ENCODE measurements at places on chromosomes 3 and 15.
A peak's percentile ranks its signal among the peaks of the same experiment; 100 is the strongest.

DNA sequence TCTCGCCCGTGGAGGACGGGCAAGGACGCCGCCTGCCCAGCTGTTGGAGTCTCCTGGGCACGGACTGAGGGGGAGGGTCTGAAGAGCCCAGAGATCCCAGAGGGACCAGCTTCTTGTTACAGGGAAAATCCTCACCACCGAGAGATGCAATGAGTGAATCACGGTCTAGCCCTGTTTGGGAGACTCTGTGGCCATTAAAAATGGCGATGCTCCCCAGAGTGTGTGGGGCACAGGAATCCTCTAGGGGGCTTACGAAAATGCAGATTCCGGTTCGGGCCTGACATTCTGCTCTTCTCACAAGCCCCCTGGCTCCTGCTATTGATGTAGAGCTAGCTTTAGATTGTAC is 35.5 kb upstream of the EPHB3 start:
- DNase-seq: no peak

- no peak for DNase-seq
Observed at GRCh38 chr3:8606701-8607231, 37.8 kb downstream of the SSUH2 start.

DNA sequence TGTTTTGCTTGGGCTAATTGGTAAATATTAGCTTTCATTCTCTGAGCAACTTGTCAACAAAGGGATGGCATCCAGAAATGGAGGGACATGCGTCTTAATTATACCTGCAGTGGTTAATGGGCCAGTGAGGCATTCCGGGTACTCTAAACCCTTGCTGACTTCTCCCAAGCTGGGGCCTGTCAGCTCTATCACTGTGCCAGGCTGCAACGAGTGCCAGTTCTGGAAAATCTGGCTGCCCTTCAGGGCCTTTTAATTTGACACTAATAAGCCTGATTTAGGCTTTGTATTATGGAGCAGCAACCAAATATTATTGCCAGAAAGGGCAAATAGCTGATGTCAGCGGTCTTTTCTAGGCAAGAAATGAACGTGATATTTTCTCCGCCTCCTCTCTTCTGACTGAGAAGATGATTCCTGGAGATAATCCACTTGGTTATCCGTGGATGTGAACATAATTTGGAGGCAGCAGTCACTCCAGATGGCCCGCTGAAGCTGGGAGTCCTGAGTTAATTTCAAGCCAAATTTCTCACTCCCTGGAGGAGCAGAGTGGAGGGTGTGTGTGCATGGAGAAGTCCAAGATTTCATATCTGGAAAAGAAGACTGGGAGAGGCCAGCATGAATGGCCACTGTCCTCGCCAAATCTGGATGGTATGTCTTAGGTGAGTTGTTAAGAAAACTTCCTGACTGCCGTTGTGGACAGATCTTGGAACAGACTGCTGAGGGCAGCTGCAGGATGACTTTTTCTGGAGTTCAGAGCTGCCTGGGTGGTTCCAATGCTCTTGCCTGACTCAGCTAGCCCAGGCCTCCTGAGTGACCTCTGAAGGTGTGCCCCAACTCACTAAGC is 44.4 kb upstream of the PSMD6 start:
- no peak for DNase-seq

- no peak for DNase-seq
Observed at GRCh38 chr3:181698263-181698954, 13.3 kb upstream of the SOX2 start.

DNA sequence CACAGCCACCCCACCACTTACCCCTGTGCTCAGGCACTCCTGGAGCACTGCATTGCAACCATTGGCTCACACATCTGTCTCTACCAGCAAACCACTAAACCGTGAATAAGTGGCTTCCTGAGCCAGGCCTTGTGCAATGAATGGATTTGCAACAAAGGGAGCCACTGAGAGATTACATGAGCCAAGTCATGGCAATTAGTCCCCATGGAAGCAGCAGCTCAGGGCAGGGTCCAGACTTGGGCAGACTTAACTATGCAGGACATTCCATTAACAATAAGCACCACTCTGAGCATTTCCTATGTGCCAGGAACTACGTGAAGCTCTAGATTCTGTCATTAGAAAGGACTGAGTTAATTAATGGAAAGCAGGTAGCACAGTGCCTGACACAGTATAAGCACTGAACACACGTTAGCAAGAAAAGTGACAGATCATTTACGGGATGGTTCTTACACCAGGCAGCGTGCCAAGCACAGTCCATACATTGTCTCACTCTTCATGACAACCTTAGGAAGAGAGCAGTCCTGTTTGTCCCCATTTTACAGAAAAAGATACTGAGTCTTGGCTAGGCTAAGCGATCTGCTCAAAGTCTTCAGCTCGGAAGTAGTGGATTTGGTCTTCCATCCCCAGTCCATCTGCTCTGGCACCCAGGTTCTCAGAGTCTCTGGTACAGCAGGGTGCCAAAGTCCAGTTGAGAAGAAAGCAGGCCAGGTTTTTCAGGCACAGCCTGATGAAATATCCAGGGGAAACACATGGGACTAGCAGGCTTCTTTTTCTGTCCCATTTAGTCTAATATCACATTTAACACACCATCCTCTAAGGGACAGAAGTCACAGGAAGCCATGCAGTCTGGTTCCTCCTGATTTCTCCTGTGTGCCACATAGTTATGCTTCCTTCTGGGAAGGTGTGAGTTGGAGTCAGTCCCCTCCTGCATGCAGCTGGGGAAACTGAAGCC is 44.1 kb downstream of the LIPC start:
- DNase-seq: no peak

- no peak for DNase-seq
Observed at GRCh38 chr3:186487819-186488218, 56.4 kb downstream of the CRYGS start.

DNA sequence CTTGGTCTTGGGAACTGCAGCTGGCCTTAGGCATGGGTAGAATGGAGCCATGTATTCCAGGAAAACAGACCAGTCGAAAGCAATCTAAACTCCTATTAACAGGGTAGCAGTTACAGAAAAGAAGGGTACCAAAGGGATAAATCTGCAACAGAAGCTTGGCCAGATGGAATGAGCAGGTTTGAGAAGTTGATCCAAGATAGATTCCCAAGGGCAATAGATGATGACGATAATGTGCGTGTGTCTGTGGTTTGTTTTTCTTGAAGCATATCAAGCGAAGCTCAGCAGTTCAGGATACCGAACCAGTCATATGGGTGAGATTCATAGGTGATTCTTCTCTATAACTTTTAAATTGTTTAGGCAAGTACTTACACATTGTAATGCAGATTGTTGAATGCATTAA is 203.8 kb upstream of the SEMA6D start:
- no peak for DNase-seq

DNA sequence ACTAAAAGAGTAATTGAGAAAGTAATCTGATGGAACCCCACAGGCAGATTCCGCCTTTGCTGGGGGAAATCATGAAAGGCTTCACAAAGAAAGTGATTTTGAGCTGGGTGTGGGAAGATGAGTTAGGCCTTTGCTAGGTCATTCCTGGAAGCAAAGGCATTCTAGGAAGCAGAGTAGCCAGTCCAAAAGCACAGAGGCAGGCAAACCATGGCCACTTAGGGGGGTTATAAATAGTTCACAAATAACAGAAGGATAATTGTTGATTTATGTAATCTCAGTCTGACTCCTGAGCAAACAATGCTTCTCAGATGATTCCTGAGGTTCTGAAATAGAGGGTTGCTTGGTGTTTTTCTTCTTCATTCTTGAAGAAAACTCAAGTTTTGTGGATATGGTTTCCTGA is 576.3 kb downstream of the NTRK3 start:
- no peak for DNase-seq

GRCh38 chr3:173945806-173946205 is 548.3 kb downstream of the NLGN1 start:
- DNase-seq: no peak

GRCh38 chr15:78307976-78308375 is 8.6 kb upstream of the SKIC8 start:
- no peak for DNase-seq

GRCh38 chr15:84600331-84600686 is 500 bp upstream of the ZSCAN2 start:
- peak; percentile 80 for DNase-seq

DNA sequence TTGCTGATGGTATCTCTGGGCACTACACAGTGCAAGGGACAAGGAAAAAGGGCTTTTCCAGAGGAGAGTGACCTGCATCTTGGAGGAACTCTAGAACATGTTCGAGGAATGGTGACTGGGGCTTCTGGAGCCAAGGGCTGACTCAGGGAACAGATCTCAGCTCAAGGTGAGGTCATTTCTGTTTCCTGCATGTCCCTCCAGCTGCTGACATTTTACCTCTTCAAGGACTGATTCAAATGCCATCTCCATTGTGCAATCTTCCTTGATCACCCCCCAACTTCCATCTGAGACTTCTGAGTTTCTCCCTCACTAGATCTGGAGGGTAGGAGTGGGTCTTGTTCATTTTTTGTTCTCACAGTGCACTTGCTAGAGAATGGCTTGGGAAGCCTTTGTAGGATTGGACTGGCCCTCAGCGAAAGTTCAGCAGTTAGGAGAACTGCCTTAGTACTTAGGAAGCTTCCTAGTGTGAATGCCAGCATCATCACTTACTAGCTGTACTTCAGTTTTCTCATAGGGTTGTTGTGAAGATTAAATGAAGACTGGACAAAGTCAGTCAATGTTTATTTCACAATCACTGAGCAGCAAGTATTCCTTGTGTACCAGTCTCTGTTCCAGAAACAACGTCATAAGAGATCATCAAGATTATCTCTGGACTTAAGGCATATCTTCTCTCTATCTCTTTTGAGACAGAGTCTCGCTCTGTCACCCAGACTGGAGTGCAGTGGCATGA is 2.6 kb upstream of the IDH3A start:
- no peak for DNase-seq

- peak; percentile 18 for DNase-seq
Observed at GRCh38 chr3:128408693-128409623, 57.7 kb downstream of the DNAJB8 start.

- DNase-seq: no peak
Observed at GRCh38 chr15:59703979-59704796, 15.1 kb upstream of the BNIP2 start.

DNA sequence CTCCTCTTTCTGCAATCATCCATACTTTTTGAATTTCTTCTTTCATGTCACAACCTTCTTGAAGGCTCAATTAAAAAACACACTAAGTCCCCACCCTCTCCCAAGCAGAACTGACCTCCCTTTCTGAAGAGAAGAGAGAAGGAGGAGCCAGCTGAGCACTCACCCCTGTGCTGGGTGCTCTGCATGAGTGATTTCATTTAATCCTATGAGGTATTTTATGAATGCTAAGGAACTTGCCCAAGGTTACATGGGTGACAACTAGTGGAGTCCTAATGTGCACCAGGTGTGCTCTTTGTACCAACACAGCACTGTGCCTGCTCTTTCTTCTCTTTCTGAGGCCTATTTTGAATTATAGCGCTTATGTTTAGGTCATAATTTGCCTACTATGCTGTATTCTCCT is 135.6 kb downstream of the DUT start:
- DNase-seq: no peak

- peak; percentile 24 for DNase-seq
Observed at GRCh38 chr3:42010530-42010929, 48.6 kb upstream of the ULK4 start.

GRCh38 chr15:35907511-35907910 is 361.5 kb upstream of the DPH6 start:
- DNase-seq: no peak

DNA sequence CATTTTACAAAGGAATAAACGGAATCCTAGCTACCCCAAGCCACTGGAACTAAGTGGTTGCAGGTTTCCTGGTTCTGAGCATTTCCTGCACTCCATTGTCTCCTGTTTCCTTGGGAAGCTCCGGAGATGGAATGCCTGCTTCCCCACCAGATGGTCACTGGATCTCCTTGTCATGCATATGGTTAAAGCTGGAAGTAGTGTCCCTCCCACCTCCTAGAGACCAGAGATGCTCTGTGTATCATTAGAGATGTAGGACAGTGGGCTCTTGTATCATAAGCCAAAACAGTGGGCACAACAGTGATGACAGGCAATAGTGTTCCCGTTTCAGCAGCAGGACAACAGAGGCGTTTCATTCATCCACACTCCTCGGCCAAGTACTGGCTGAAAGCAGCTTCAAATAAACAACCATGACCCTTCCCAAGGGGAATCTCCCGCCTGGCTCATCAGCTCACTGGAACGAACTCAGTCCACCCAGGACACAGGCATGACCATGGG is 136.2 kb upstream of the EIF1B start:
- DNase-seq: no peak

DNA sequence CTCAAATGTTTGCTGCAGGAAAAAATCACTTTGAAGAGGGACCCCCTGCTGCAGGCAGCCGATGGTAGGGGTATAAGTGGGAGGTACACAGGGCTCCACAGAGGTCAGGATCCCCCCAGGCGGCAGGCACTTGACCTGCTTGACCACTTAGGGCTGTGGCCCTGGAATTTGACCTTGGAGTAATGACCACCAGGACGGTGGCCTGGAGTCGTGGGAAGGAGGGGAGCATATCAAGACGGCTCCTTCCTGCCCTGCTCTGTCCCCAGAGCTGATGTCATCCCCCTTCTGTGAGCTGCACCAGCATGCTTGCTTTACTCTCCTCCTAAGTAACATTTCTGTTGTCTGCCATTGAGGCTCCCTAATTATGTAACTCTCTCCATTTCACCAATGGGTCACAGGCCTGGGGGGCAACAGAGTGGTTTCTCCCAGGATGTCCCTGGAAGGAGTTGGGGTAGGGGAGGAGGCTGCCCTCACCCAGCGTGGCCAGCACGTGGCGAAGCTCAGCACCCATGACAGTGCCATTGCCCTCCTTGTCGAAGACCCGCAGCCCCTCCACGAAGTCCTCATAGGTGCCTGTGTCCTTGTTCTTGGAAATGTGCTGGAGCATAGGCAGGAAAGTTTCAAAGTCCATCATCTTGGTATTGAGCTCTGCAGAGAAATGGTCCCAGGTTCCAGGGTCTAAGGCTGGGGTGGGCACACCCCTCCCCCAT is 4.1 kb downstream of the MYL3 start:
- peak; percentile 22 for DNase-seq

- DNase-seq: no peak
Observed at GRCh38 chr15:58419803-58420524, 11.8 kb upstream of the LIPC start.

DNA sequence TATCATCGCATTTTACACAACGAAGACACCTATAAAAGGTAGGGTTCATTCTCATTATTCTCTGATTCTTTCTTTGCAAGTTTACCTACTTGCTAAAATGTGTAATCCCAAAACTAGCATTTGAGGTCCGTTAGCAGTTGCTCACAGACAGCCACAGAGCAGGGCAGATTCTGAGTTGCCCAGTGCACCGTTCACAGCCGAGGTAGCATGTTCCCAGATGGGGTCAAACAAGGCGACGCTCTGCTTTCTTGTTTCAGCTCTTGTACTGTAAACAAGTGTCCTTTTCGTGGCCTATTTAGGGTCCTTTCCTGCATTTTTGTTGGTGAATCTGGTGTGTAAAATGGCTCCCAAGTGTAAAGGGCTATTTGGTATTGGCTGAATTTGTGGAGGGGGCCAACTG is 3.1 kb downstream of the PPP1R2 start:
- no peak for DNase-seq

DNA sequence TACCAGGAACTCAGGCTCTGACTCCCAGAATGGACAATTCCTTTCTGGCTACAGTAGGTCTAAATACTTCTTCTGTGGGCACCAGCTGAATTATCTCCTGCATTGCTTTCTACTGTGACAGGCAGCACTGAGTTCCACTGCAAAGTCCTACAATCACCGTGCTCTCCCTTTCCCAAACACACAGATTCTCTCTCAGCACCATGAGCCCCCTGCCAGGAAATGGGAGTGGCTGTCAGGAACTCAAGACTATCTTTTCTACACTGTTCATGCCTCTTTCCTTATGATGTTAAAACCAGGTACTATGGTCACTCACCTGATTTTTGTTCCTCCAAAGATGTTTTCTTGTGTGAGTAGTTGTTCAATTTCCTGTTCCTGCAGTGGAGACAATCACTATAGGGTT is 383.4 kb downstream of the EPHA6 start:
- no peak for DNase-seq

- no peak for DNase-seq
Observed at GRCh38 chr15:69490356-69491037, 37.9 kb downstream of the RPLP1 start.
